ENCODE measurements at places on chromosomes 4 and X. TPM values are rescaled to one million over a fixed set of nuclear protein-coding genes. Genes with fewer than 3 reads are reported as not detected.

FAM9A gene
- polyA plus RNA-seq = not detected

CITED1 gene
- polyA plus RNA-seq = 0.16 TPM

MGAT4D gene
- not detected for polyA plus RNA-seq

NCBP2L gene
- not detected for polyA plus RNA-seq

GAGE12E gene
- polyA plus RNA-seq = not detected
